Non-pigmented ciliary epithelial cell (primary cell): ENCODE measurements at places on chromosomes 11 and 22.
A peak's percentile ranks its signal among the peaks of the same experiment; 100 is the strongest.

DNA sequence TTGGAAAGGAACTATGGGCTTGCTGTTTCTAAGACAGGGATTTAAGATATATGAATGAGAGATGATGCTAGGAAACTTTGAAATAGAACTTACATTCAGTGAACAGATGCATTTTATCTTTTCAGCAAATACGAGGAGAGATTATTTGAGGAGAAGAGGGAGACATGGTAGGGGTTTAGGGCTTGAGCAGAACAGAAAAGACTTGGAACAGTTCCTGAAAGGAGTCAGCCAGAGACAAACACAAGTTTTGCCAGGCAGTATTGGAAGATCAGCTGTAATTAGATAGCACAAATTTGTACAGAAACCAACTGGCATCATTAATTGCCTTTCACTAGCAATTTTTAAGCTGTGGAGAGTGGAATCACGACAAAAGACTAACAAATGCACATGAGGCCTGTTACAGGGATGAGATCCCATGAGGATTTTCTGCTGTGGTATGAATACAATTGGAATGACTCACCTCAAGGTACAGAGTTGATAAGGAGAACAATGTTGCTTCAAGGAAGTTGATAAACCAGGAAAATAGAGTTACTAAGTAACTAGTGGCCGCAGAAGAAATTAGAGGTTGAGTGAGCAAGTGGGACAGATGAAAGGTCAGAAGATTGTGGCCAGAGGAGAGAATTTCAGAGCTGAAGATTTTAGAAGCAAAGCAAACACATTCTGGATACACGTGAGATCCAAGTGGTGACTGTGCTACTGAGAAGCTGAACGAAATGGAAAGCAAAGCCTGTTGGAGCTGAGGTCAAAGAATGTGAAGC lies 67.9 kb downstream of the CYB5R2 start:
- DNase-seq = peak; percentile 65

GRCh38 chr22:48483764-48484528 lies 1343.7 kb downstream of the BRD1 start:
- DNase-seq = no peak

- DNase-seq = no peak
These were observed 3.0 kb upstream of the SWAP70 start for GRCh38 chr11:9660886-9661285.

GRCh38 chr11:94153320-94153719 lies 24.7 kb downstream of the PANX1 start:
- no peak for DNase-seq

- no peak for DNase-seq
These were observed 4.4 kb upstream of the PGAP2 start for GRCh38 chr11:3803726-3804495.

DNA sequence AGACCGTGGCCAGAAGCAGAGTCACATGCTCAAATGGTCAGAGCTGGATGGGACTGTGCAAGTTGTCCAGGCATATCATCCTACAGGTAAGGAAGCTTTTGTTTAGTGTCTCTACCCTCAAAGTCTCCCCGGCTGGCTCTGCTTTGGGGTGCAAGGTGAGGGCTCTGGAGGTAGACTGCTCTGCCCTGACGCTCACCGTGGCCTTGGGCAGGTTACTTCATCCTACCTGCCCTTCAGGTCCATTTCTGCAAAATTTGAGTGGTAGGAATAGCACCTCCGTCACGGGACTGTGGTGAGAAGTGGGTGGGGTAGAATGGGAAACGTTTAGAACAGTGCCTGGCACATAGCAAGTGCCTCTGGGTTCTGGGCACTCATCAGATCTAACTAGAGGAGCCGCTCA lies 42.2 kb downstream of the NAT10 start:
- no peak for DNase-seq

DNA sequence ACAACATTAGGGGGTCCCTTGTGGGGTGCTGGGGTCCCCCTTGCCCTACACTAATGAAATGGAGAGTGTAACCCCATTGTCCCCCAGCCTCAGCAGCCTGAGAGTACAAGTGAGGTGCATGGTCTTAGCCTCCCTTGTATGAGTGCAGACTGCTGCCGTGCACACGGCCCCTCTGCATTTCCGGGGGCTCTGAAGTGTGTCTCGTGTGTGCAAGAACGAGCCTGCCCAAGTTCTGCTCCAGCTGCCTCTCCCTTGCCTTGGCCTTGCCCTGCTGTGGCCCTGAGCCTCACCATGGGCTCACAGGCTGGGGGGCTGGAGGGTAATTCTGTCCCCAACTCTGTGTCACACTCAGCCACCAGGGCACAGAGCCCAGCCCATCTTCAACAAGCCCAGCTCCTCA lies 5.2 kb upstream of the EHD1 start:
- no peak for DNase-seq

DNA sequence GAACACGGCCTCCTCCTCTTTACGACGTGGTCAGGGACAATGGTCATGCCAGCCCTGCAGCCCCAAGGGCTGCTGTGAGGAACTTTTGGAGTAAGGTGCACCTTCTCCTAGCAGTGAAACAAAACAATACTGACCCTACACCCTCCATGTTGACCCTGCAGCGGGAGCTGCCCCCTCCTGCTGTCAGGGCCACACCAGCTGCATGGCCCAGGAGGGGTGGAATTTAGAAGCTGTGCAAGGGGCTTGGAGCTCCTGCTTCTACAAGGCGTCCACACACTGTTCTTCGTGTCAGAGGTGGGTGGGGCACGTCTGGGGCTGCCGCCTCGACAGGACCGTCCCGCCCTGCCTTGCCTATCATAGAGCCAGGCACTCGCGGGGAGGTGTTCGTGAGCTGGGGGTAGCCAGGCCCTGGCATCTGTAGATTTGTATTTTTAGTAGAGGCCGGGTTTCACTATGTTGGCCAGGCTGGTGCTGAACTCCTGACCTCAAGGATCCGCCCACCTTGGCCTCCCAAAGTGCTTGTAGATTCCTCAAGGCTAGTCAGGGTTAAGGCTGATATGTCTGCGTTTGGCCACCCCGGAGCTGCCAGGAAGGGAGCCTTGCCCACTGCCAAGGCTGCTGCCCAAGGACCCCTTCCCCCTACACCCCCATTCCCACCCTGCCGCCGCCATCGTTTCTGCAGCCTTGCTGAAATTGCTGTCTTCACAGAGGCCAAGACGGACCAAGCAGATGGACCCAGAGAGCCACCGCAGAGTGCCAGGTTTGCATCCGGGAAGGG lies 15.9 kb downstream of the INCENP start:
- no peak for DNase-seq

- no peak for DNase-seq
These were observed 92.2 kb downstream of the LUZP2 start for GRCh38 chr11:24589064-24589463.

DNA sequence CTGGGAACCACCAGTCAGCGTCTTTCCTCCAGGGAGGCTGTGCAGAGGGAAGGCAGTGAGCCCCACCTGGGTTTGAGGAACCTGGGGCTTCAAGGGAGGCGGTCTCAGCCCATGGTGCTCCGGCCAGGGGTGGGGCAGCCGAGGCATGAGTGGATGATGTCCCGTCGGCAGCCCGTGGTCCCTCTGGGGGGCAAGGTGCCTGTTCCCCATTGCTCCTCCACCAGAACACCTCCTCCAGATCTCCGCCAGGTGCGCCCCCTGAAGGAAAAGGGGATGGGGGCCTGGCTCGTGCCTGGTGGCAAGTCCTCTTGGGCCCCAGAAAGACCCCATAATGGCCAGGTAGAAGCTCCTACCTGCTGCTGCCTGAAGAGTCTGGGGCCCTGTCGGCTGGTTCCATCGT lies 94.1 kb downstream of the KCNQ1 start:
- DNase-seq = no peak

GRCh38 chr22:31911565-31912406 lies 32.5 kb upstream of the YWHAH start:
- no peak for DNase-seq

- DNase-seq = peak; percentile 53
These were observed 246.1 kb upstream of the CHORDC1 start for GRCh38 chr11:90468923-90469322.

DNA sequence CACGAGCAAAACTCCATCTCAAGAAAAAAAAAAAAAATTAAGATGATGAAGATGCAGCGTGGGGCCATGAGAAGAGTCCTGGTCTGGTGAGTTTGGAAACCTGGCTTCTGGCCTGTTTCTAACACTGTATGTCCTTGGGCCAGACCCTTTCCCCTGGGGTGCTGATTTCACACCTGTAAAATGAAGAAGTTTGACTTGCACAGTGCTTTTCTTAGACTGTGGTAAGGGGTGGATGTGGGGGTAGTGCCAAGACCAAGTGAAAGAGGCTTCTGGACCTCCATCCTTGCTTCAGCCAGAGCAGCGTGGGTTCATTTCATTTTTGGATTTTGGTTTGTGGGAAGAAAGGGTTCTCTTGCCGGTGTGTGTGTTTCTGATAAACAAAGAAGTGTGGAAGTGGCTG lies 42.1 kb downstream of the PTPRJ start:
- no peak for DNase-seq

DNA sequence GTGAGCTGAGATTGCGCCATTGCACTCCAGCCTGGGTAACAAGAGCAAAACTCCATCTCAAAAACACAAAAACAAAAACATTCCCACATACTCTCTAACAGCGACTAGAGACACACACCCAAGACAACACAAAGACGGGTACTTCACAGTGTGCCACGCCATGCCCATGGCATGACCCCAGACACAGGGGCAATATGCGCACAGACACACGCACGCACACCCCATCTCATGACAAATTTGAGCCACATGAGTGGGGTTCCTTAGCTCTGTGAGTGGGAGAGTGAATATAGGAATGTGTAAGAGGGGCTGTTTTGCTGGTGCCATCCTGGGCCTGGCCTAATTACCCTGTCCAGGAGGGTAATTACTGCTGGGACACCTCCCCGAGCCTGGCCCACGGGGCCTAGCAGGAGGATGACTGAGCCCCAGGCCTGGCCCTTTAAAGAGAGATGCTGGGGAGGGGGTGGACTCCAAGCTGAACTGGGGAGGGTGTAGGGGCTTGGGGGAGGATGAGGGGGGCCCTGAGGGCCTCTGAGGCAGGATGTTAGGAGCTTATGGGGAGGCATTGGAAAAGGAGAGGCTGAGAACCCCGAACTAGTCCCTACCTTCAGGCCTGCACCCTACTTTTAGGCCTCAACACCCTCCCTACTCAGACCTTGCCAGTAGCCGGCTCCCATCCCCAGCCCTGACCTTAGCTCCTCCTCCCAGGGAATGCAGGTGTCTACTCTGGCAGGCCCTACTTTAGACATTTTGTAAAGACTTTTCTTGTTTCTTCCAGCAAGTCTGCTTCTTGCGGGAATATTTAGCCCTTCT lies 1.5 kb downstream of the LTBP3 start:
- no peak for DNase-seq

- DNase-seq = no peak
These were observed 8.5 kb downstream of the A4GALT start for GRCh38 chr22:42711895-42712837.

- DNase-seq = no peak
These were observed 20.5 kb upstream of the SCGB1A1 start for GRCh38 chr11:62398011-62398994.

DNA sequence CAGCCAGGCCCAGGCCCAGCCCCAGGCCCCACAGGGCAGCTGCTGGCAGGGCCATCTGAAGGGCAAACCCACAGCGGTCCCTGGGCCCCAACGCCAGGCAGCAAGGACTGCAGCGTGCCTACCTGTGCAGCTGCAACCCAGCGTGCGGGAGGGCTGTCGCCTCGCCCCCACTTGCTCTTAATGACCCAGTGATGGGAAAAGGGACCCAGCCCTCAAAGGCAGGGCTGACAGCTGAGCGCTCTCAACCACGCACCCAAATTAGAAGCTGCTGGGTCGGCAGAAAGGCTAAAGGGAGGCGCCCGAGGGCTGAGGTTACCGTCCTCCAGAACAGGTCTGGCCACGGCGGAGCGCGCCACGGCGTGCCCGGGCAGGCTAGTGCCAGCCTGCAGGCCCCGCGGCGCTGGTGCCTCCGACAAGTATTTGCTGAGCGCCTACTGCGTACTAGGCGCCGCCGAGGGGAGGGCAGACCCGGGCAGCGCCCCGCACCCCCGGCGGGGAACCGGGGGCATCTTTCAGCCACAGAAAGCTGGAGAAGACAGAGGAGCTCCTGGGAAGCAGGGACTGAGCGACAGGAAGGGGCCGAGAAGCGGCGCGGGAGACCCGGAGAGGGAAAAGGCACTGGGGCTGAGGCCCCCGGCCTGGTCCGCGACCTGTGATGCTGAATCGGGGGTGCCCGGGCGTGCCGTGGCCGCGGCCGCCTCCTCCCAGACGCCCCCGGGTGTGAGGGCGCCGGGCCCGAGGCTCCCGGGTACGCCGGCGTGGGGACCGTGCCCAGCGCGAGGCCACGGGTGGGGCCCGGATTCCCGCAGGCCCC lies 773 bp downstream of the HRAS start:
- DNase-seq = no peak

GRCh38 chr22:48177631-48178030 lies 1415.2 kb downstream of the TBC1D22A start:
- no peak for DNase-seq

DNA sequence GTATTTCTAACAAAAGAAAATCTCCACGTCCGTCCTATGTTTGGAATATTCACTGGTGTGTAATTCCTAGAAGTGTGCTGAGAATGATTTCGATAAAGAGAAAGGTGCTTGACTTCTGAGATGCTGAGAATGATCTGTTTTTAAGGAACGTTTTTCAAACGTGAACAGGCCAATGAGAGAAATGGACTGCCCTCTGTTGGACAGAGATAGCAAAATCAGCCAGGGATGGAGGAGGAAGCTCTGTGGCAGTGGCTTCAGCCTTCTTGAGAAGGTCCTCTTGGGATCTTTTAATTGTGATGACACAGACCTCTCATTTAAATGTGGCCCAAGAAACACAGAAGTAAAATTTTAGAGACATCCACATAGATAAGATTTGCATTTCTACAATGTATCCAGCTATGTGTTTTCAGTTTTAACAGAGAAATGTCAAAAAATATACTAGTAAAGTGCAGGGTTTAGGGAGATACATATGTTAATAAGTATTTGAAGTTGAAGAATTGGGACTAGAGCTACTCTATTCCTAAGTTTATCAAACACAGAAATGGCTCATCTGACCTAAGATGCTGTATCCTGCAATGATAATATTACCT lies 84.0 kb upstream of the RCN1 start:
- DNase-seq = peak; percentile 20

- DNase-seq = no peak
These were observed 38.7 kb upstream of the CRTAM start for GRCh38 chr11:122799406-122800105.

GRCh38 chr11:68373815-68374501 lies 61.6 kb downstream of the LRP5 start:
- no peak for DNase-seq

- no peak for DNase-seq
These were observed 55.0 kb downstream of the BRD1 start for GRCh38 chr22:49772692-49773091.

GRCh38 chr11:67463680-67464410 lies 5.2 kb downstream of the TMEM134 start:
- DNase-seq = no peak

DNA sequence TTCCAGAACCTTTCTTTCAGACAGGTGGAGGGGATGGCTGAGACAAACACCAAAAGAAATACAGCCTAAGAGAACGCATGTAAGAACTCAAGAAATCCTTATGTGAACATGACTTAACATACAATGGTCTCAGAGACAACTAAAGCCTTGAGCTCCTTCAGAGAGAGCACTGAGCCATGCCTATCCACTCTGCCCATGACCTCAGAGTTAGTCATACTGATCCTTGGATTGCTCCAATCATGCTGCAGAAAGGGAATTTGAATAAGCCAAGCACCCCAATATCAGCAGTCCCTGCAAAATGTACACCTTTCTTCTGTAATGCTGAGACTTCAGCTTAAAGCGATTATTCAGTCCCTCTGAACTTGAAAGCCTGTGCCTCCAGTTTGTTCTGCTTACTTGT lies 43.2 kb upstream of the CHKA start:
- no peak for DNase-seq

- no peak for DNase-seq
These were observed 4.8 kb downstream of the SLC35E4 start for GRCh38 chr22:30640361-30640760.

- no peak for DNase-seq
These were observed 801 bp upstream of the TXNRD2 start for GRCh38 chr22:19942157-19943081.
